Stromal cell of bone marrow (primary cell): ENCODE measurements at places on chromosomes 7 and 10.

- DNase-seq = no peak
Observed at GRCh38 chr7:756231-756927, 29.3 kb upstream of the PRKAR1B start.

DNA sequence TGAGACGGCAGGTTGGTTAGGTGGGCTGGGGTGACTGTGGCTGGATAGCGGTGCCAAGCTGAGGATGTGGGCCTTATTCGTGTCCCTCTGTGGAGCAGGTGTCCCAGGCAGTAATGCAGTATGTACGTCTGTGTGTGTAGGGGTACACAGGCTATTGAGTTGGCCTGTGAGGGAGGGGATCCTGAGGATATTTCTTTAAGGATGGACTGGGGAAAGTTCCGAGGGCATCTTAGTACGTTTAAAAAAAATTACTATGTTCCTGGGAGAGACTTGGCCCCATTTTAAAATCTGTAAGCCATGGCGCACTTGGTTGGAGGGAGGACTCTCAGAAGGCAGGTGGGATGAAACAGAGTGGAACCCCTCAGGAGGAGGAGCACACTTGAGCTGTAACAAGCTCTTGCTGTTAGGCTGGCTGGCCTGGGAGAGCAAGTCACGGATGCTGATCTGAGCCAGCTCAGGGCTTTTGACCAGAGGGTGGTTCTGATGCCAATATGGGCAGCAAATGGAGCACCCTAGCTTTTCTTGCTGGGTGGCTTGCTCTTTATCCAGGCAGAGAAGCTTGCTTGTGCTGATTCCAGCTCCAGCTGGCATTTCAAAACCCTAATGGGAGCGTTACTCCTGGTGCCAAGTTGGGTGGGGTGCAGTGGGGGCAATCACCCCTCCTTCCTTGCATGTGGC, 765 bp downstream of the WBP1L start:
- no peak for DNase-seq

DNA sequence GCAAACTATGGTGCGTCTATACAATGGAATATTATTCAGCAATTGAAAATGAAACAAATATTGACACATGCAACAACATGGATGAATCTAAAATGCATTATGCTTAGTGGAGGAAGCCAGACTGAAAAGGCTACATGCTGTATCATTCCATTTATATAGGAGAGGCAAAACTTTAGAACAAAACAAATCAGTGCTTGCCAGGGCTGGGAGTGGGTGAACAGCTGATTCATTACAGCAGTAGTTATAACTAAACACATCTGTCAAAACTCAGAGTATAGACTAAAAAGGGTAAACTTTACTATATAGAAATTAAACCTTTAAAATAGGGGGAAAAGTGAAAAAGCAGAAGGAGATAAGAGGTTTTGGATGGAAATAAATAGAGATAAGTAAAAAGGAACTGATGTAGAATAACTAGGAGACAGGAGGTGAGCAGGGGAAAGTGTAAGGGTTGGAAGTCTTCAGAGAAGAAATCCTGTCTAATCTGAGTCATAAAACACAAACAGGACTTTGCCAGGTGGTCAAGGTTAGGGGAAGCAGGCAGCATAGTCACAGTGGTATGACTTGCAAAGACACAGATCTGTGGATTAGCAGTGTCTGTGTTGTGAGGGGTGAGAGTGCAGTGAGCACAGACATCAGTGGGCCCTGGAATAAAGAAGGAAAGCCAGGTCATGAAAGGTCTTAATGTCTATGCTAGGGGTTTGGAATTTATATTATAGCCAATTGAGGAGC, 349.8 kb downstream of the PHTF2 start:
- DNase-seq = no peak

GRCh38 chr7:22671177-22671879, 55.7 kb upstream of the IL6 start:
- no peak for DNase-seq

DNA sequence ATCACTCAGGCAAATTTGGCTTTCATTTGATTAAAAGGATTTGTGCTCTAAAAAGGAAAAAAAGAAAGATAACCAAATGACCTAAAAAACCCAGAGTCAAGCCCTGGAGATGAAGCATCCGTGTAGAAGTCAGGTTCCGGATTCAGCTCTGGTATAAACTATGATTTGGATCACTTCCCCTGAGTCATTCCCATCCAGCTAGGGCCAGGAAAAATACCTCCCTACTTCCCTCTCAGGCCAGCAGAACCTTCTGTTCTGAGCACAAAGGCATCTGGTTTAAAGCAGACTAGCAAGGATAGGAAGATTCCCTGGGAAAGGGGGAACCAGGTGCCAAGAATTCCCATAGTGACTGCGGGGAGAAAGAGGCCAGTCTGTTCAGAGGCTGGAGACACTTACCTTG, 25.7 kb upstream of the NDST2 start:
- peak; percentile 50 for DNase-seq

GRCh38 chr10:47269294-47269693, 30.7 kb upstream of the GDF10 start:
- no peak for DNase-seq

- DNase-seq = no peak
Observed at GRCh38 chr7:141281311-141281710, 207.4 kb downstream of the TMEM178B start.

DNA sequence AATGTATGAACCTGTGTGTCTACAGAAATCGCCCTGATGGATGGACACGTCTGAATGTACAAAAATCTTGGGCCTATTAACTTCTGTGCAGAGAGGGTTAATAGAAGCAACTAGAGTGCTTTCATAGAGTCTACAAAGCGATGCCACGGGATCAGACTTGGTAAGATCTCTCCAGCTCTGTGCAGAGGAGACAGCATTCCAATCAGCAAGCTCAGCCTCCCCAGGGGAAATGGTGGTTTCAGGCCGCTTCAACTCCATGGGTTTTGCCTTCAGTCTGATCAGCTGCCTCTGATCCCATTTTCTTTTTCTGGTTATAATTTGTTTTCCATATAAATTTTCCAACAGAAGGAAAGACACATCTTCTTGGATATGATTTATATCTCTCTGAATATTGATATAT, 35.1 kb upstream of the COBL start:
- peak; percentile 84 for DNase-seq

DNA sequence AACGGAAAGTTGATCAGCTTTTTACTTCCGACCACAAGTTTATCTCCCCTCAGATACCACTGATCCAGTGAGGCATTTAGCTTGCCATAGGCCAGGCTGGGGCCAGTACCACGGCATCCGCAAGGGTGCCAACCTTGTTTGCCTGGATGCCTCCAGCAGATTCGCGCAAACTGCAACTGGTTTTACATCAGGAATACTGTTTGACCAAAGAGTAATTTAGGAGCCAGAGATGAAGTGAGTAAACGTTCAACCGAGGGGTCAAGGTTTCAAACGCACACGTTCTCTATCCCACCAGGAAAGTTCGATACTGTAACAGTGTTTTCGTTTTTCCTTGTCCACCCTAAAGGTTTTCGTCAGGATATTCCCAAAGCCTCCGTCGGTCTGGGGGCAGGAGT, 266 bp upstream of the MDFIC start:
- DNase-seq = no peak

DNA sequence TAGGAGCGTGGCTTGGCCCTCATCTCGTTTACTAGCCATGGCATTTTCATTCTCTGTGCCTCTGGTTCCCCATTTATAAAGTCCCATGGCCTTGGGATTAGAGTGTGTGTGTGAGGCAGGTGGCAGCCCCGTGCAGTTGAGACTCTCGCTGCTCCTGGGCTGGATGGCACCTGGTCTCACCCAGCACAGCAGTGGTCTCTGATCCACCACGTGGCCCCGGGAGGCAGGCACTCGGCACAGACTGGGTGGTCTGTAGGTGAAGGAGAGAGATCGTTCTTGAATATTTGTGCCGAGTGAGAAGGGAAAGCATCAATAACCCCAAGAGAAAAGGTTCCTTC, 50.4 kb downstream of the CALML3 start:
- DNase-seq = no peak

DNA sequence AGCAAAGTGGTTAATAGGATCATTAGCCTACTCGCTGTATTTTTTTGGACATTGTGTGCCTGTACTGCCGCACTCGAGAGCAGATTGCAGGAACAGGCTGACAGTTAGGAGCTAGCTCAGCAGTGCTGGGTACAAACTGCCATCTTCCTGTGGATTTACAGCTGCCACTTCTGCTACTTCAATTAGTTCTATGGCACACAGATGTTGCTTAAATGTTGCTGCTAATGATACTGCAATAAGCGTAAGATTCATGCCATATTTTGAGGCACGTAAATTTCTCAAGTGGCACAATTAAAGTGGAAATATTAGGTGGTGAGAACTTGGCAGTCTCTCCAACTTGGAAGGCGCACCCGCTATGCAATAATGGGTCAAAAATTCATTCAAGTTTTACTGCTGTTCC, 171.9 kb downstream of the EBF3 start:
- no peak for DNase-seq
